ENCODE measurements at places on chromosomes 2 and 18. TPM values are rescaled to one million over a fixed set of nuclear protein-coding genes. Genes with fewer than 3 reads are reported as not detected.

Gene TANC1
- 5.1 TPM for total RNA-seq

Gene STON1
- 3.0 TPM for total RNA-seq

GRCh38 chr2:241942416-241943208, 73.1 kb downstream of the RTP5 start:
- no peaks in the 10 kb centered on the region for H3K4me1 ChIP-seq
- H3K4me3 ChIP-seq, result no peak overlapping the region
- H3K27ac ChIP-seq, result no peak overlapping the region
- peaks cover 5% of the 10 kb centered on the region for H3K27me3 ChIP-seq
- DNase-seq, result no peak

DNA sequence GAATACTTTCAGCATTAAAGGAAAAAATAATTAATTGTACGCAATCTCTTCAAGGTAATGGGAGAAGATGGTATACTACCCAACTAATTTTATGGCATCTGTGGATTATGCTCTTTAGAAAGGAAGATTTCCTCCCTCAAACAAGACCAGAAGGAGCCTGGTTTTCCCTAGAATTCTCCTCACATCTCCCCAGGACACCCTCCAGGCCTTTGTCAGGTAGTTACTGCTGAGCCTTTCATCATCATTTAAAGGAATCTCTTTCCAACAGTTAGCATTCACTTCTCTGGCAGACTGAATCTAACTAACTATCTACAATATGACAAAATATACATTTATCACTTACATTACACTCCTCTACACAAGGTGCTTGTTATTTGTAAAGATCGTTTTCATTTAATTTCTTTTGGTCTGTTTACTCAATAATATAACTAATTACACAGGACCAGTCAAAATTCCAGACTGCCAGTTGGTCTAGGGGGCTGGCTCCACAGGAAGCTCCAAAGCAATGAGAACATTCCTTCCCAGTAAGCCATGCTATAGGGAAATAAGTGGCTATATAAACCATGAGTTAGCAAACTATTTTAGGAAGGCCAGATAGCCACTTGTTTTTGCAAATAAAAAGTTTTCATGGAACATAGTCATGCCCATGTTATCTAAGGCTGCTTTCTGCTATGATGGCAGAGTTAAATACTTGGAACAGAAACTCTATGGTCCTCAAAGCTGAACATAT, 19.1 kb downstream of the ZNF24 start:
- H3K27ac ChIP-seq, result no peak overlapping the region
- H3K4me1 ChIP-seq, result no peaks in the 10 kb centered on the region
- DNase-seq, result no peak
- H3K36me3 ChIP-seq, result no peaks in the 10 kb centered on the region
- H3K4me3 ChIP-seq, result no peak overlapping the region

GRCh38 chr2:64329848-64330247, 124.1 kb upstream of the LGALSL start:
- no peak overlapping the region for H3K4me3 ChIP-seq
- H3K27me3 ChIP-seq, result no peaks in the 10 kb centered on the region
- DNase-seq, result no peak
- H3K36me3 ChIP-seq, result no peaks in the 10 kb centered on the region
- H3K4me1 ChIP-seq, result peaks cover 42% of the 10 kb centered on the region

- H3K4me3 ChIP-seq, result no peak overlapping the region
- no peaks in the 10 kb centered on the region for H3K36me3 ChIP-seq
- DNase-seq, result no peak
- H3K27me3 ChIP-seq, result no peaks in the 10 kb centered on the region
Measured at GRCh38 chr2:102030855-102031527, 39.2 kb downstream of the IL1R2 start.

Gene ASB3
- 7.6 TPM for total RNA-seq

- DNase-seq, result no peak
- no peaks in the 10 kb centered on the region for H3K36me3 ChIP-seq
- no peak overlapping the region for H3K27ac ChIP-seq
Measured at GRCh38 chr2:141187075-141187439, 943.8 kb downstream of the LRP1B start.

DNA sequence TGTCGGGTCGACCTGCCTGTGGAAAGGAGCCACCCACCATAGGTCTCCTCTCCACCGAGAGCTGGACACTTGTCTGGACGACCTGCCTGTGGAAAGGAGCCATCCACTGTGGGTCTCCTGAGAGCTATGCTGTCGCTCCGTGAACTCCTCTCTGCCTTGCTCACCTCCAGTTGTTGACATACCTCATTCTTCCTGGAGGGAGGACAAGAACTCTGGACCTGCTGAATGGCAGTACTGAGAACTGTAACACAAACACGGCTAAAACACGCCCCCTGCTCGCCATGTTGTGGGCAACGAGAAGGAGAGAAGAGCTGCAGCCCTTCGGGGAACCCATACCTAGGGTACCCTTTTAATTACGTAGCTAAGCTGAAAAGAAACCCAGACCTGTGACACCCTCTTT, 77.6 kb downstream of the PTPN4 start:
- peaks cover 17% of the 10 kb centered on the region for H3K4me1 ChIP-seq
- H3K27me3 ChIP-seq, result no peaks in the 10 kb centered on the region
- no peak for DNase-seq
- H3K36me3 ChIP-seq, result no peaks in the 10 kb centered on the region
- no peak overlapping the region for H3K27ac ChIP-seq
- no peak overlapping the region for H3K4me3 ChIP-seq

GRCh38 chr2:124623560-124623959, 598.5 kb downstream of the CNTNAP5 start:
- H3K4me1 ChIP-seq, result no peaks in the 10 kb centered on the region
- no peak overlapping the region for H3K4me3 ChIP-seq
- no peak for DNase-seq
- H3K27me3 ChIP-seq, result no peaks in the 10 kb centered on the region

GRCh38 chr18:42730272-42730671, 385.2 kb downstream of the RIT2 start:
- no peak overlapping the region for H3K27ac ChIP-seq
- no peak overlapping the region for H3K4me3 ChIP-seq
- no peaks in the 10 kb centered on the region for H3K36me3 ChIP-seq
- no peaks in the 10 kb centered on the region for H3K4me1 ChIP-seq
- no peak for DNase-seq

Data from gastrocnemius medialis (tissue), 4 donors.